ENCODE measurements at places on chromosomes 2 and 18.

- no peak for DNase-seq
Measured at GRCh38 chr2:46067501-46068305, 229.5 kb upstream of the EPAS1 start.

- no peak for DNase-seq
Measured at GRCh38 chr2:10548626-10549025, 100.5 kb upstream of the ODC1 start.

GRCh38 chr2:175815537-175815936, 186.5 kb downstream of the LNPK start:
- DNase-seq, result no peak

DNA sequence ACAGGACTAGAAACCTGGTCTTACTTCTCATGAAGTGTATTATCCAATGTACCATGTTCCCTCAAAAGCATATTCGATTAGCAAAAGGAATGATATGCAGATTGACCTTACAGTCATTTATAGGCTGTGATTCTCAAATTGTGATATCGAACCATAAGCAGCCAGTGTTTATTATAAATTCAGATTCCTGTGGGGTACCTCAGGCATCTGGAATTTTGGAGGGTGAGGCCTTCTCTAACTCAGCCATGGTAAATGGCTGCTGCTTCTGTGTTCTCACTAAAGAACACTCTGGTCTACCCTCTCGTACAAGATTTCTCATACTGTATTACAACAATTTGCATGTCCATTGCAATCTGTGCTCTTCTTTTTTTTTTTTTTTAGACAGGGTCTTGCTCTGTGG, 84.5 kb downstream of the PRPF40A start:
- DNase-seq, result no peak

DNA sequence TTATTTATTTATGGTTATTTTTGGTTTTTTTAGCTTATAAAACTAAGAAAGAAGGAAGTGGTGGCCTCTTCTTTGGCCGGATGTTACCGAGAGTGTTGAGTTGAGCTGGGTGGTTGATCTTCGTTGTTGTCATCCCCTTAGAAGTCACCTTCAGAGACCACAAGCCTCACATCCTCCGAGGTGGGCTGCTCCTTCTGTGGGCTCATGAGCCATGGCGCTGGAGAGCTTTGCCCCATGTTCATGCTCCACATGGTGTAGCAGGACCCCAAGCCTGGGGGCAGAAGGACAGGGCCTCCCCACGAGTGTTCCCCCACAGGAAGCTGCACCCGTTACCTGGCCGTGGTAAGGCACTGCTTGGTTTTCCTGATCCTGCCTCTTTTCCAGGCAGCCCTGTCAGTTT, 23.4 kb downstream of the SNTG2 start:
- no peak for DNase-seq

DNA sequence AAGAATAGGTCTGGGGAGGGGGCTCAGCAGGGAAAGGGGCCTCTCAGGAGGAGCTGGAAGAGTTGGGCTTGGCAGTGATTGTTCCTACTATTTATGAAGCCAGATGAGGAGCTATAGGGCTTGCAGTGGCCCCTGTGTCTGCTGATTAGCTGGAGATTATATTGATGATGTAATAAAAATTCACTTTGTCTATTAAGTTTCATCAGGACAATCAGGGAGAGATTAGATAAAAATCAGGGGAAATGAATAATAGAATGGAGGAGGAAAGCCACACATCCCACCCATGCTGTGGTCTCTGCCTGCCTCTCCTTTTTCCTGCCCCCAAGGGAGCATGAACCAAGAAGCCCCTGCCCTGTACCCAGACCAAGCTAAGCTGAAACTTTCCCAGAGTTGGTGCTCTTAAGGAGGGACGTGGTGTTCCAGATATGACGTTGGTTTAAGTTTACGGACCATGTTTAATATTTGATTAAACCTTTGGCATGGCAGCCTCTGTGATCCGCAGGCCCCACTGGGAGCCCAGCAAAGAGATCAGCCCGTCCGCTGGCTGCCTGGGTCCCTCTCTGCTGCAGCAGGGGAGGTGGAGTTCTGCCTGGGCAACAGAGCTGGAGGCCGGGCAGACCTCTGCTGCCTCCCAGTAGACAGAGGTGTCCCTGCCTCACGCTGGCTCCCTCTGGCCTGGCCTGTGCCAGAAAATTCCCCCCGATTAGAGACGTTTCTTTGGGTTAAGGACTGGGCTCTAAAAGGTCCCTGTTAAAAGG, 15.3 kb downstream of the CELF4 start:
- no peak for DNase-seq

GRCh38 chr18:48320639-48320945, 88.6 kb downstream of the ZBTB7C start:
- no peak for DNase-seq

- no peak for DNase-seq
Measured at GRCh38 chr2:183541766-183542165, 417.5 kb downstream of the NUP35 start.

DNA sequence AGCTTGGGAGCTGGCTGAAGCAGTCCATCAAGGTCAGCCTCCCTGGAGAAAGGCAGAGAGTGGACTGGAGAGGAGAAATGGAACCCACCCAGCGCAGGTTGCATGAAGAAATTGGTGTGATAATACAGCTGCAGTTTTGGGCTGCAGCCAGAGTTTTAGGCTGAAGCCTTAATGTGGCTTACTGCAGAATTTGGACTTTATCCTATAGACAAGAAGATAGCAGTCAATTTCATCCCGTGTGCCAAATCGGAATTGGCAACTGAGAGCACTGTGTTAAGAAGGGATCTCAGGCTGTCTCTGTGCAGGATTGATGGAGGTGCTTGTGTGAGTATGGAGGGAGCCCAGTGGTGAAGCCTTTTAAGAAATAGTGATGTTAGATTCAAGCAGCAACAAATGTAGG, 7.5 kb downstream of the SGPP2 start:
- no peak for DNase-seq

DNA sequence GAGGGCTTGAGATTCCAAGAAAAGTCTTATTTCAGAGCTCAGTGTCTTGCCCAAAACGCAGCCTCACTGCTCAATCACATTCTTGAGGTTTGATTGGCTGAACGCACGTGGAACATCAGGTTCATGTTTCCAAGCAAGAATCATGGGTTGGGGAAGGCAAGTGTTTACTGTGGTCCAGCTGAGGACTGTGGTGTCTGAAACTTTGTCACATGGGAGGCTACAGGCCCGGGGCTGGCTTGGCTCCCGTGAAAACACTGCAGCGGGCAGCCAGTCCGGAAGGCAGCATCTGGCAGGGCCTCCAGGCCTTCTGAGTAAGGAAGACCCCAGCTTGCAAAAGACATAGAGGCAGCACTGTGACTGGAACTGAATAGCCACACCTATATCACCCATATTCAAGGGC, 84.7 kb downstream of the POLR1A start:
- DNase-seq, result no peak

DNA sequence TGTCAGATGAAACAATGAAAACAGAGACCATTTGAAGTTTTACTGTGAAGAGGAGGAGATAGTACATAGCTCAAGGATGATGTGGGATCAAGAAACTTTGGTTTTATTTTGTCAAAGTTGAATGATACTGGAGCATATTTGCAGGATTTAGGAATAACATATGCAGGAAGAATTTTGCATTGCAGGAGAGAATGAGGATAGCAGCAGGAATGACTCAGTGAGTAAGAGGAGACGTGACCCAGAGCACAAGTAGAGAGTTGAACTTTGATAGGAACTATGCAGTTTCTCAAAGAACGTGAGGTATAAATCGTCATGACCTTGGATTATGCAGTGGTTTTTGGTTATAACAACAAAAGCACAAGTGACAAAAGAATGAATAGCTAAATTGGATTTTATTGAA, 47.7 kb downstream of the MAPRE2 start:
- no peak for DNase-seq

DNA sequence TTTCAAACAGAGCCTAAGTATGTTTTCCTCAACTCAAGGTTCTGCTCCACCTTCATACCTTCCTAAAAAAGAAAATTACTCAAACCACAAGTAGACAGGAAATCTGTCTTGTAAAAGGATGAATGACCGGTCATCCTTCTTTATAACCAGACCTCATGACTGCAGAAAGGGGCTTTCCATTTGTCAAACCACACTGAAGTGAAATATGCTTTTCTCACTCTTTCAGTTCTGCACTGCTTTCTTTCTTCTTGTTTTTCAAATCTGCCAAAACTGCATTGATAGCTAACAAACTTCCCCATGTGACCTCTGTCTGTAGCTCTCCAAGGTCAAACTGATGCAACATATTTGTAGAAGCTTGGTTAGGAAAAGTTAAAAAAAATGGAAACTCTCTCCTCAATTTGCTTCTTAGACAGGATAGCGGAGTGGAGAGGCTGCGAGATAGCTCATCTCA, 308.9 kb upstream of the CCDC68 start:
- no peak for DNase-seq

DNA sequence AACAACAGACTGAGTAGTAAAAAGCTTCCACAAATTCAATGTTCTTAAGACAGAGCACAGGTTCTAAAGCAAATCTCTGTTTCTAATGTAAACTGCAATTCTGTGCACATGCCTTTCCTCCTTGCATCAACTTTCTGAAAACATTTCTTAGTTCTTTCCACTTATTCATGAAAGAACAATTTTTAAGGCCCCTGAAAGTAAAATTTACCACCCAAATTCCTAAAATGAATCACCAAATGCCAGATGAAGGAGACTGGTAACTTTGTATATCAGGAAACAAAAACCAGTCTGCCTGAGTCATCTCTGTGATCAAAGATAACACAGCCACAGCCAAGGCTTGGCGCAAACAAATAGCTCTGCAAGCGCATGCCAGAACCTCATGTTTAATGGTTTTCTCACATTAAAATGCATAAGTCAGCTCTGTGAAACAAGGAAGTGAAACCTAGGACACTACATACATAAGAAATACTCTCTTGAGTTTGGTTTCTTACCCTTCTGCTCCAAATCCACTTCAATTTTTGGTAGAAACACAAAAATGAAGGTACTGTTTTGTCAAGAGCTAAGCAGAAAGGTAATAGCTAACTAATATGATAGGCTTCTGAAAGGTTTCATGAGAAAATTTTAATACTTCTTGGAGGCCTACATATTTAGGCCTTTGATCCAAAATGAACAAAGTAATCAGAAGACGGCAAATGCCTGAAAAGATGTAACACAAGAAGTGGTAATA, 169.4 kb downstream of the THADA start:
- no peak for DNase-seq

- DNase-seq, result peak; percentile 26
Measured at GRCh38 chr2:215619022-215619958, 183.4 kb upstream of the FN1 start.

- DNase-seq, result no peak
Measured at GRCh38 chr2:220619525-220620220, 952.4 kb downstream of the EPHA4 start.

DNA sequence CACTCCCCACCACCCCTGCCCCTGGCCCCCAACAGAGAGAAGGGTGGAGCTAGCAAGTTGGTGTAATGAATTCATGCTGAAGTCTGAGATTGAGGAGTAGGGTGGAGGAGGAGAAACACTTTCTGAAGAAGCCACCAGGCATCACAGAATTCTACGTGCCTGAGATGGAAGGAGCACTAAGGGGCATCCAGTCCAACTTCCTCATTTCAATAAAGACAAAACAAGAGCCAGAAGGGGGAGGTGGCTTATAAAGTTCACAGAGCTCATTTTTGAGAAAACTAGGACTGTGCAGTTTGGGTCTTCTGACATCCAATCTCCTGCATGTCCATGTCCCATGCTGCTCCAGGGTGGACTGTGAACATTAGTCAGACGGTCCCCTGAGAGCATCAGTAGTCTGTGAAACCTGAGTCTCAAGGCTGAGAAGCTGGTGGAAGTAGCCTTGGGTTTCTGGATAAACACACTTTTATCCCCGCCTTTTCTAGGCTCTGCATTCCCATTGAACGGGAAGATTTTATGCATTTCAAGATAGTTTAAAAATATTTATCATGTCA, 77.7 kb downstream of the TRIM43 start:
- DNase-seq, result no peak

DNA sequence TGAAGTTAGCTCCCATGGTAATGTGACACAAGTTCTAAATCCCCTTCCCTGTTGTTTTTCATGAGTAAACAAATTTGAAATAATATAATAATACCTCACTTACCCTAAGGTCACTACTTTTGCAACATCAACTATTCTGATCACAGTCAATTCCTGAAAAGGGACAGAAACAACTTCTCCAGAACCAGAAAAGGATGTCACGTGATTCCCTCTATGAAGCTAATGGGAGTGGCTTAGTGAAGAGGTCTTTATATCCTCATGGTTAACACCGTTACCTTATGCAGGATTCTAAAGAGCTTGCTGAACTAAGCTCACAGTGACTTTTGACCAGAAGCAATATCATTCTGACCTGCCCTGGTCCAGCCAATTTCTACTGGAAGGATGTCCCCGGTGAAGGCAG, 51.6 kb downstream of the DOCK10 start:
- no peak for DNase-seq

DNA sequence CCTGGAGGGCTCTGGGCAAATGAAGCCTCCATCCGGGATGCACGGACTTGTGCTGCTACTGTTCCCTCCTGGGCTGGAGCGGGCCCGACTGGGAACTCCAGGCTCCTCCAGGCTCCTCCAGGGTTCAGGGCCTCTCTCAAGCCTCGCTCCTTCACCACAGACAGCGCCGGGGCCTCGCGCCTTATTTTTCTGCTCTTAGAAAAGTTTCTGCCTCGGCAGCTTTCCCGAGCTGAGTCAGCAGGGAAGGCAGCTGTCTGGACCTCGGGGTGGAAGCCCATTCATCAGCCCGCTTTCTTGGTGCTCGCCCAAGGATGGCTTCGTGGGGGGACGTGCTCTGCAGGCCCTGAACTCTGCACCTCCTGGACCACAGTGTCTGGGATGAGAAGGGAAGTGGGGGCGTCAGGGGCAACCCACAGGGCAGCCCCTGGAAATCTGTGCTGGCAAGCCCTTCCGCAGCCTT, 12.9 kb upstream of the TEX51 start:
- DNase-seq, result no peak

DNA sequence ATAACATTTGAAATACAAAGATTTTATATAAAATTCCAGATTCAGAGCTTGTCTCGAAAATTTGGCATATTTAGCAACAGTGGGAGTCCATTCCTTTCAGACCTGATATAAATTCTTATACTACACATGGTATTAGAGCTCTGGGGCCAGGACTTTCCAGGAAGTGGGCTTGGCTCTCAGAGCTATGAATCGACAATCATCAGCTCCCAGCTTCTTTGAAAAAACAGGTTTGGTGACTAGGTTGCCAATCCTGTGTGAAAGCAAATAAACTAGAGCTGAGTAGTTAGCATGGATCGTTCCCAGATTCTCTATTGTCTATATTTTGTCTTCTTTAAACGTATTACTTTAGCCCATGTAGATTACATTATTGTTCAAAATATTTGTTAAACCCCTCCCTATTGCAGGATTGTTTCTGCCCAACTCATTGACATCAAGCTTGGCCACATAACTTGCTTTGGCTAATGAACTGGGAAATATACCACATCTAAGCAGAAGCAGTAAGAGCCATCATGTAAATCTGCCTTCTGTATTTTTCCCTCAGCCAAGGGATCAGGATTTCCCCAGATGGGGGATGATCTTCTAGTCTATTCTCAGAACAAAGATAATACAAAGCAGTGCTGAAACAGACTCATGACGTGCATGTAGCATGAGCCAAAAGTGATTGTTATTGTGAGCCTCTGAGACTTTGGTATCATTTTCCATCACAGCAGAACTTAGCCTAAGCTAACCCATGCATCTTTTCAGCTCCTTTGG, 105.4 kb downstream of the KCNH7 start:
- no peak for DNase-seq

- no peak for DNase-seq
Measured at GRCh38 chr2:158761621-158762020, 33.5 kb upstream of the DAPL1 start.
